ENCODE measurements at places on chromosomes 12 and 14.

DNA sequence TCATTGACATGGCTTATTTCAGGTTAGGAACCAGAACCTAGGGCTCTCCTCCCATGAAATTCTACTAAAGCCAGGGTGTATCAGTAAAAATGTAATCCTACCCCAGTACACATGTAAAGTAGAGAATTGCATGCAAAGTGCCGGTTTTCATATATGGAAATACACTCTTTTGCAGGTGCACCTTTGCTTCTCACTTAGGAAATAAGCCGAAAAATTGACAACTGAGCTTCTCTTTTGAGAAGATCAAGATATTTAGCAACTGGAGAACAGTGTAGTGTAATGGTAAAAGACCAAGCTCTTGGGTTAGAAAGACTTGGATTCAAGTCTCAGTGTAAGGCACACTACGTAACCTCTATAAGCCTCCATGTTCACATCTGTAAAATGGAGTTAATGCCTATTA, 82.4 kb downstream of the SLC38A6 start:
- no peak overlapping the region for H3K4me3 ChIP-seq
- no peaks in the 10 kb centered on the region for H3K4me1 ChIP-seq
- no peaks in the 10 kb centered on the region for H3K36me3 ChIP-seq

DNA sequence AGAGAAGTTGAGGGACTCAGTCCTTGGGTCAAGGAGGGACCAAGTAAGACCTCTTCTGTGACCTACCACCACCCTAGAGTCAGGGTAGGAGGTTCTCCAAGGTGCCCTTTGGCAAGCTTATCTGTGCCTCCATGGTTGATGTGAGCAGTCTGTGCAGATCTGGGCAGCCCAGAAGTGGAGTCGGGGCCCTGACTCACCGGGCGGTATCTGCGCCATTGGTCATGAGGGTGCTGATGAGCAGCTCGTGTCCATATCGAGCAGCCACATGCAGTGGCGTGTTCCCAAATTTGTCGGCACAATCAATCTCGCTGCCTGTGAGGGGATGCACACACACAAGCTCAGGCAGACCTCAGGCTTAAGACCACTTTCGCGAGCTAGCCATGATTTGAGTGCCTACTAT, 5.1 kb downstream of the ANKRD52 start:
- peaks cover 23% of the 10 kb centered on the region for H3K4me1 ChIP-seq
- DNase-seq, result no peak
- no peak overlapping the region for H3K4me3 ChIP-seq
- no peak overlapping the region for H3K27ac ChIP-seq
- peaks cover 76% of the 10 kb centered on the region for H3K36me3 ChIP-seq

GRCh38 chr12:64806593-64807460, 17.6 kb upstream of the TBC1D30 start:
- DNase-seq, result no peak
- H3K4me3 ChIP-seq, result no peak overlapping the region
- no peak overlapping the region for H3K27ac ChIP-seq
- peaks cover 5% of the 10 kb centered on the region for H3K4me1 ChIP-seq

DNA sequence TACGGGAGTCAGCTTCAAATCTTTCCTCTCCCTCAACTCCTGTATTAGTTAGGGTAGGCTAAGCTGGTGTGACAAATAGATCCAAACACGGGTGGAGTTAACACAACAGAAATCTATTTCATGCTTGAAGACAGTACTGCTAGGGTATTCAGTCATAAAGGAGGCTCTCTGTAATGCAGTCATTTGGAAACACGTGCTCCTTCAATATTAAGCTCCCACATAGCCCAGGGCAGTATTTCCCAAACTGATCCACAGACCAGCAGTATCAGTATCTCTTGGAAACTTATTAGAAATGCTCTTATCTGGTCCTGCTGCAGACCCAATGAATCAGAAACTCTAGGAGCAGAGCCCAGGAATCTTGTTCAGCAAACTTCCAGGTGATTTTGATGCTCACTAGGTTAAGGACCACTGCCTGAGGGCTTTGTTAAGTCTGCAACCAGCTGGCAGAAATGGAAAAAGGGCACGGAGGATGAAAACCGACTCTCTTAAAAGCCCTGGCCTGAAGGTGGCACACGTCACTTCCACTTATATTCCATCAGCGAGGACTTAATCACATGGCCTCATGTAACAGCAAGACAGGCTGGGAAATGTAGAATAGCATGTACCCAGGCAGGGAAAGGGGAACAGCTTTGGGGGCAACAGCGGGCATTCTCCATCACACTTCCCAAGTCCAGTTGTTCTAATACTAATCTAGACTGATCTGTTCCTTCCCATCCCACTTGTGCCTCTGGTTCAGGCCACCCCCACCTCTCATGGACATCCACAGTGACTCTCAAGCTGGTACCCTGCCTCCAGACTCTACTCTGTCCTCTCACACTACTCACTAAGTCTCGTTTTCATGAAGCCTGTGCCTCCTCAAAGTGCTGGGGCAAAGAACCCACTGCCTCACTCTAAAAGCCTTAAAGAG, 38.2 kb upstream of the RIC8B start:
- H3K27ac ChIP-seq, result no peak overlapping the region
- H3K36me3 ChIP-seq, result no peaks in the 10 kb centered on the region
- H3K4me3 ChIP-seq, result no peak overlapping the region
- H3K27me3 ChIP-seq, result no peaks in the 10 kb centered on the region
- no peaks in the 10 kb centered on the region for H3K4me1 ChIP-seq

GRCh38 chr12:110270125-110270962, 10.7 kb upstream of the ATP2A2 start:
- H3K27ac ChIP-seq, result no peak overlapping the region
- peaks cover 12% of the 10 kb centered on the region for H3K4me1 ChIP-seq
- H3K27me3 ChIP-seq, result no peaks in the 10 kb centered on the region
- no peaks in the 10 kb centered on the region for H3K36me3 ChIP-seq
- no peak for DNase-seq

- no peak overlapping the region for H3K4me3 ChIP-seq
- H3K36me3 ChIP-seq, result no peaks in the 10 kb centered on the region
- no peaks in the 10 kb centered on the region for H3K4me1 ChIP-seq
- no peaks in the 10 kb centered on the region for H3K27me3 ChIP-seq
These were observed 12.2 kb upstream of the PLEKHG7 start for GRCh38 chr12:92690601-92691000.

GRCh38 chr12:105910030-105910429, 228.7 kb downstream of the NUAK1 start:
- H3K4me1 ChIP-seq, result no peaks in the 10 kb centered on the region
- H3K4me3 ChIP-seq, result no peak overlapping the region
- DNase-seq, result no peak
- H3K27ac ChIP-seq, result no peak overlapping the region
- no peaks in the 10 kb centered on the region for H3K36me3 ChIP-seq

DNA sequence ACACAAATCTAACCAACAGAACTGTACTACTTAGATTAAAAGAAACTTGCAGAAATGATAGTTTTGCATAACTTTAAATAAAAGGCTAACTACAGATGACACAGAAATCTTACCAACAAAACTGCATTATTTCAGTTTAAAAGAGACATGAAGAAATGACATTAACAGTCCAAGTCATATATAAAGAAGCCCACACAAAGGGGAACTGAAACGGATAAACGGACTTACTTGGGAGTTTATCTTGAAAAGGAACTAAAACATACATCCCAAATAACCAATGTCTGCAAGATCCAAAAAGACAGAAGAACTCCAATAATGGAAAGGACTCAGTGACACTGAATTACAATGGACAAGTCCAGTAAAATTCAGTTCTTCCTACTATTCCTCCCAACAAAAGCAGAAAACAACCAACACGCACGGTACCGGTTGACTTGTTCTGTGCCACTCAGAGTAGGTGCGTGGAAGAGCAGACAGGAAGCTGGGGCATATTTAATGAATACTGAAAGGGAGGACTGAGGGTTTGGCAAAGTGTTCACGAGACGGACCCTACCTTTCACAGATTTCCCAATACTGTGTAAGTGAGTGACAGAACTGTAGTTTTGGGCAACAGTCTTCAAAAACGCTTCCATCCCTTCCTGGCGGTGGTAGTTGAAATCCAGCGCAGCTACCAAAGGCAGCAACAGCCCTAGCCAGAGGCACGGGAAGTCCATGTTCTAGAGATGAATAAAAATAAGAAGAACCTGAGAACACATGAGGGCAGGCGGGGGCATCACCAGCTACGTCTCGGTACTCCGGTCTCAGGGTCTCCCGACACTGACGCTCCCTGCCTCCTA, 627 bp downstream of the CPM start:
- peak overlapping the region; percentile 86 for H3K27ac ChIP-seq
- no peaks in the 10 kb centered on the region for H3K27me3 ChIP-seq
- no peaks in the 10 kb centered on the region for H3K36me3 ChIP-seq
- H3K4me3 ChIP-seq, result peak overlapping the region; percentile 80
- DNase-seq, result no peak
- peaks cover 10% of the 10 kb centered on the region for H3K4me1 ChIP-seq

- no peaks in the 10 kb centered on the region for H3K27me3 ChIP-seq
- peaks cover 15% of the 10 kb centered on the region for H3K4me1 ChIP-seq
- H3K4me3 ChIP-seq, result no peak overlapping the region
- H3K36me3 ChIP-seq, result peaks cover 14% of the 10 kb centered on the region
- peak overlapping the region; percentile 32 for H3K27ac ChIP-seq
These were observed 16.8 kb downstream of the ATP5MC2 start for GRCh38 chr12:53659011-53659551.

GRCh38 chr12:131034631-131035244, 81.0 kb downstream of the ADGRD1 start:
- no peak overlapping the region for H3K27ac ChIP-seq
- no peaks in the 10 kb centered on the region for H3K27me3 ChIP-seq
- H3K4me3 ChIP-seq, result no peak overlapping the region

GRCh38 chr14:89317051-89317691, 99.9 kb downstream of the FOXN3 start:
- H3K4me1 ChIP-seq, result peaks cover 6% of the 10 kb centered on the region
- H3K27ac ChIP-seq, result no peak overlapping the region
- H3K27me3 ChIP-seq, result no peaks in the 10 kb centered on the region
- H3K4me3 ChIP-seq, result no peak overlapping the region
